ENCODE measurements at places on chromosomes 11 and 22.

- no peak for DNase-seq
Observed at GRCh38 chr11:71284525-71285092, 32.2 kb upstream of the SHANK2 start.

GRCh38 chr22:42114721-42115120, 15.9 kb downstream of the CYP2D6 start:
- DNase-seq, result no peak

- no peak for DNase-seq
Observed at GRCh38 chr22:22823131-22823810, 64.3 kb upstream of the IGLL5 start.

DNA sequence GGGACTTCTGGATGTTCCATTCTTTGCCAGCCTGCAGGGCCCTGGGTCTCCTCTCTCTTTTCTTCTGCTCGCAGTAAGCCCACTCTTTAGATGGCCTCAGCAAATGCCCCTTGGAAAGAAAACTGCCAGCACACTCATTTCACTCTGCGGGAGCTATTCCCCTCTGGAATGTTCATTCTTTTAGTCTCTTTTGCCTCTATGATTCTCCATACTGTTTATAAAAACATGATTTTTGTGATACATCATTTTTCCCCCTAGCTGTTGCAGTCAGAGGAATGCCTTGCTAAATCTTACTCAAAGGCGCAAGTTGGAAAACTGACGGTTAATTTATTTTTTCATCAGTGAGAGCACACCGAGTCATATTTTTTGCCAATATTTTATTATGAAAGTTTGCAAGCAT, 184.9 kb downstream of the SNX19 start:
- DNase-seq, result no peak

DNA sequence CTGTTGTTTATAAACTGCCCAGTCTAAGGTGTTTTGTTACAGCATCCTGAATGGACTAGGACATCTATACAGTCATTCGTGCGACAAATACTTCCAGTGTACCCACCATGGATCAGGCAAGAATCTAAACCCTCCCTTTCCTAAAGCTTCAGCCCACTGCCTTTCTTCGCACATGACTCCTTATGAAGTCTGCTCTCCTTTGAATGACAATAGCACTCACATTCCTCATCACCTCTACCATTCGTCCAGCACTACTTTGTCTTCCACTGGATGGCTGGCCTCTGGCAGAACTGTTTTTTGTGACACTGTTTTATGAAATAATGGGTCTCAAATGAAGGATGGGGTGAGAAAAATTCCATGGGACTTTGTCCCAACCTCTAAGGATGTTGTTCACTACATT, 89.8 kb upstream of the LIN7C start:
- DNase-seq, result no peak

Data from myocyte (in vitro differentiated cells).